ENCODE measurements at places on chromosomes 12 and 14.

DNA sequence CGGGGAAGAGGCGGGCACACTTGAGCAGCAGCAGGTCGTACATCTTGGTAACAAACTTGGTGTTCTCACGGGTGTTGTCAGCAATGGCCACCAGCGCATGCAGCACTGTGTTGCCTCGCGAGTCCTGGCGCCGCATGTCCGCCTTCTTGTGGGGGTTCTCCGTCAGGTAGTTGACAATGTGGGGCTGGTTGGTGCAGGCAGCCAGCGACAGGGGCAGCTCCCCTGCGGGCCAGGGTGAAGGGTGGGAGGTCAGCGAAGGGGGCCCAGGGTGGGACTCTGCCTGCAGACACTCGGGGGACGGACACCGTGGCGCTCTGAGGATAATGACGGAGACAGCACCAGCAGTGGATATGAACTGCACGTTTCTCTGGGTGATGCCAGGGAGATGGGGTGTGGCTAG is 34.5 kb downstream of the TRPV4 start:
- no peak for DNase-seq

DNA sequence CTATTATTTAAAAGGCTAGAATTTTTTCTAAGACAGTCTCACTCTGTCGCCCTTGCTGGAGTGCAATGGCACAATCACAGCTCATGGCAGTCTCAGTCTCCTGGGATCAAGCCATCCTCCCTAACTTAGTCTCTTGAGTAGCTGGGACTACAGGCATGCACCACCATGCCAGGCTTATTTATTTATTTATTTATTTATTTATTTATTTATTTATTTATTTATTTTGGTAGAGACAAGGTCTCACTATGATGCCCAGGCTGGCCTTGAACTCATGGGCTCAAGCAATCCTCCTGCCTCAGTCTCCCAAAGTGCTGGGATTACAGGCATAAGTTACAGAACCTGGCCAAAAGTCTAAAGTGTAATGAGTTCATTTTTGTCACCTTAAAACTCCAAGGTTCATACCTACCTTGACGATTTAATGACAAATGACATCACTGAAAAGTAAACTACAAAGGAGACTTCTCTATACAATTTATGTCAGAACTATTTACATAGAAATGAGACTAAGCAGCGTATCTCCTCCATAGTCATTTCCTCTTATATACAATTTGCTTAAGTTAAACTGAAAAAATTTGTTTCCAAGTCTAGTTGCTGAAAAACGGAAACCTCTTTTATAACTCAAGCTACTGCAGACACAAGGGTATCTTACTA is 78.2 kb downstream of the EPS8 start:
- DNase-seq, result no peak

DNA sequence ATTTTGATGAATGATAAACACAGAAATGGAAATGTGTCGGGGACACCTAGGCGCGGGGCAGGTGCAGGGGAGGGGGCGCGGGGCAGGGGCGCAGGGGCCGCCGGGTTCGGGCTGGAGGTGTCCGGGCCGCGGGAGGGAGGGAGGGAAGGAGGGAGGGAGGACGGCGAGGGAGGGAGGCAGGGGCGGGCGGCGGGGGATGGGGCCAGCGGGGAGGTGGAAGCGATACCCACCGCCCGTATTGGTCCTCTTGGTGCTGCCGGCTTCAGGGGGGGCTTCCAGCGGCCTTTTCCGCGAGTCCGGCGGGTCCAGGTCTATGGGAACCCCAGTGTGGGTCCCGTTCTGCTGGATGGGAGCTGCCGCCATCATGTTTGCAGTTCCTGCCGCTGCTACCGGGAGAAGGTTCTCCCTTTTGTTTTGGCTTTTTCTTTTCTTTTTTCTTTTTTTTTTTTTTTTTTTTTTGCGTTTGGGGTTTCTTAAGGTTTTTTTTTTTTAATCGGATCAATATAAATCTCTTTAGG is 703 bp downstream of the NOVA1 start:
- DNase-seq, result no peak

GRCh38 chr12:126719912-126720705 is 1546.9 kb upstream of the TMEM132C start:
- no peak for DNase-seq

DNA sequence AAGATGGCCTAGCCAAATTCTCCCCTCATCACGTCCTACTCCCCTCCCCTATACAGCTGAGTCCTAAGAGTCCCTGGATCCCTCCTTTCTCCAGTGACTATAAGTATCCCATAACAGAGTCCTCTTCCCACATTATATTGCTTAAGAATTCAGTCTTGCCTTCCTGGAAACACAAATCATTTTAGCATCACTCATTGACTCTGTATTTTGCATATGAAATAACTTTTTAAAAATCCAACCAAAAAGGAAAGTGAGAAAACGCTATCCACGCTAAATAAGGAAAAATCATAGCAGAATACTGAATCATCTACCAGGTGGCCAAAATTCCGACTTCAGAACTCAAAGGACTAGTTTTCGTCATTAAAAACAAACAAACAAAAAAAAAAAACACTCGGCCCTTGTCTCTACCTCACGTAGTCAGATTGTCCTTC is 130.2 kb downstream of the GCH1 start:
- no peak for DNase-seq

- no peak for DNase-seq
Observed at GRCh38 chr12:131351319-131352028, 359.4 kb upstream of the SFSWAP start.

DNA sequence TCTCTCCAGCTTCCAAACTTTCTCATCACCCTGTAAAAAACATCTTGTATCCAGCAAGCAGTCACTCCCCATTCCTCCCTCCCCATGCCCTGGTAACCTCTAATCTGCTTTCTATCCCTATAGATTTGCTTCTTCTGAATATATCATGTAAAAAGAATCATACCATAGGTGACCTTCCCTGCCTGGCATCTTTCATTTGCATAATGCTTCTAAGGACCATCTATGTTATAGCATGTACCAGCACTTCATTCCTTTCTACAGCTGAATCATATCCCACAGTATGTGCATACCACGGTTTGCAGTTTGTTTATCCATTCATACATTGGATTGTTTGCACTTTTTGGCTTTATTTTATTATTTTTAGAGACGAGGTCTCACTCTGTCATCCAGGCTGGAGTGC is 22.9 kb upstream of the VPS37B start:
- DNase-seq, result no peak

GRCh38 chr14:23327947-23328744 is 6.9 kb downstream of the PABPN1 start:
- DNase-seq, result peak; percentile 69

- DNase-seq, result no peak
Observed at GRCh38 chr12:10740182-10740581, 17.1 kb upstream of the YBX3 start.

DNA sequence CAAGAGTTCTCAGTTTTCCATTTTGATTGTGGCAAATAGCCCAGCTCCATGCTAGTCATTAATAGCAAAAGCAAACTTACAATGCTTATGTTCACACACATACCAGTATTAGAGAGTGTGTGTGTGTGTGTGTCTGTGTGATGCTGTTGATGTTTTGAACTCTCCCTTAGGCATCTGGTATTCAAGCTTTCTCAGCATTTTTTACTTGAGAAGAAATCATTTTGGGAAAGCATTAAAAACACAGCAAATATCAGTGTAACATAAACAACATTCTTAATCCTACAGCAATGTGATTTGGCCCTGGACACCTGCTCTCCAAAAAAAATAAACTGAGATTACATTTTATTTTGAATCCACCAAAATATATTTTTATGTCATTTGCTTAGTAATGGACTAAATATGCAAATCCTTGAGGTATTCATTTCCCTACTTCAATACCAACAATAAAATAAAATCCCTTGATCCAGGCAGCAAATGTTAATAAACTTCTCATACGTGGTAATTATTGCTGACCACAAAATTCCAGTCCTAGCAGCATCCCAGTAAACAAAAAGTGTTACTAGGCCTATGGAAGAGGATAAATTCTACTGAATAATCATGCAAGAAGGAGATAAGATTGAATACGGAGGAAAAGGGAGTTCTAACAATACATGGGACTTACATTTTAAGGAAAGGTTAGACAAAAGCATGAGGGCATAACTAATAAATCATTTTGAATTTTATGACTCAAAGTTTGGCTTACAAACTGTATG is 249.5 kb upstream of the CLEC14A start:
- no peak for DNase-seq

- no peak for DNase-seq
Observed at GRCh38 chr12:66072135-66072534, 58.4 kb downstream of the LLPH start.

GRCh38 chr12:103840876-103841689 is at the start of gene NT5DC3:
TSS of gene NT5DC3 (minus strand) at chr12:103841234. CDS start at chr12:103841156, 78 bp downstream.
- DNase-seq, result peak; percentile 75

GRCh38 chr14:62654641-62655040 is 390.6 kb downstream of the KCNH5 start:
- DNase-seq, result no peak

GRCh38 chr14:66503532-66503931 is 4.4 kb upstream of the GPHN start:
- DNase-seq, result no peak

GRCh38 chr12:107086314-107086713 is 7.0 kb downstream of the CRY1 start:
- DNase-seq, result no peak

- DNase-seq, result no peak
Observed at GRCh38 chr14:106578481-106578880, 1052.1 kb downstream of the TMEM121 start.

DNA sequence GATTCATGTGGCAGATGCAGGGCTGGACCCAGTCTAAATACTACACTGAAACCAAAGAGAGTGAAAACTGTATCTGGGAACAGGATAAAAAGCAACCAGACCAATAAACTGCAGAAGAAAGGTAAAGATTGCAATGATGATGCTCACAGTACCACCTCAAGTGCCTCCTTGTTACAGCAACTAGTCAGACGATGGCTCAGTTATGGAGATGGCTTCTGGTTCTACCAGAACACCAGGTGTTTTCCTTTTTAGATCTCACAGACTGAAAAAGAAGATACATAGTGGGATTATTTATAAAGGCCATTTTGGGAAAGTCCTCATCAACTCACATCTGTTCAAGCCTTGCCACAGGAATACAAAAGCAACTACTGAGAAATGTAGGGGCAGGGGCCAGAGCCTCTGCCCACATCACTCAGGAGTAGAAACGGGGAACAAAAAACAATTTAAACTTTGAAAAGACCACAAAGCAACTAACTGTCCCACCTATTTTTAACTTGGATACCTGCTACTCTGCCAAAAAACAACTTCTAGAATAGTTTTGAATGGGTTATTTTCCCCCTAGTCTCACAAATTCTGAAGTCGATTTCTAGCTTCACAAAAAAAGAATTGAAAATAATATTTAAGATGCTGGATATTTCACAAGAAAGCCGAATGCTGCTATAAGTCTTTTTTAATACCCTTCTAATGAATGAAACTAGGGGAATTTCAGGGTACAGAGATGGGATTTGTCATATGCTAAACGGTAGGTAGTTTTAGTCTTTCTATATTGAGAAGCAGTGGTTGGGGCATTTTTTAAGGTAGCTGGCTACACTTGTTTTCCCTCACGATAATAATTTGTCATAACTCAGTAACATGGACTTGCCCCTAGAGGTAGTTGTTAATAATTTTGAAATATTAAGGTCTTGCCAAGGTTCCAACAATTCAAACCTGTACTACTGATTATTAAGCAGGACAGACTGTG is 197.2 kb upstream of the TMPO start:
- no peak for DNase-seq

GRCh38 chr12:7206691-7207090 is 17.2 kb downstream of the PEX5 start:
- DNase-seq, result no peak

GRCh38 chr12:69341328-69341727 is 6.9 kb upstream of the LYZ start:
- DNase-seq, result no peak

- DNase-seq, result no peak
Observed at GRCh38 chr14:100539003-100539660, 48.1 kb downstream of the BEGAIN start.

DNA sequence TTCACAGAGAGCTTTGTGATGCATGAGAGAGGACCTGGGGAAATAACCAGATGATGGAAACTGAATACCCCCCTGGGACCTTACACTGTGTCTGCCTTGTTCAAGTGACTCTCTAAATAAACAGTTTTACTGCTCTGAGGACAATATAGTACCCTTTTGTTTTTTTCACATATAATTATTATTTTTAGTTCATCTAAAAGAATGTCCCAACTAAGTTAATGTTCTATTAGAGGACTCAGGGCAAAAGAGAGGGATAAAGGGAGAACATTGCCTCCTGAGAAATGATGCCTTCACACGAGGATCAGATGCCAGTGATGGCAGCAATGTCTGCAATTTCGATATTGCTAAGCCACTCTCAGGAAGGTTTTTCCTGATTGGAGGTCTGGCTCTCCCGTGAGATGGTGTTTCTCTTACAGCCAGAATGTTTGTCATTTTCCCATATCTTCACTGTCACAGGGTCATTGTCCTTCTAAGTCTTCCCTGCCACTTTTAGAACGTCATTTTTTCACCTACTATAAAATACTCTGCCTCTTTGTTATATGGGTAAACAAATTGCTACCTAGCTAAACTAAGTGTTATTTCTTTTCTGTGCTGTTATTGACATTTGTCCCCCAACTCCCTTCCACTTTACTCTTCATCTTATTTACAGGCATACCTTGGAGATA is 201.6 kb downstream of the RAD51B start:
- no peak for DNase-seq

DNA sequence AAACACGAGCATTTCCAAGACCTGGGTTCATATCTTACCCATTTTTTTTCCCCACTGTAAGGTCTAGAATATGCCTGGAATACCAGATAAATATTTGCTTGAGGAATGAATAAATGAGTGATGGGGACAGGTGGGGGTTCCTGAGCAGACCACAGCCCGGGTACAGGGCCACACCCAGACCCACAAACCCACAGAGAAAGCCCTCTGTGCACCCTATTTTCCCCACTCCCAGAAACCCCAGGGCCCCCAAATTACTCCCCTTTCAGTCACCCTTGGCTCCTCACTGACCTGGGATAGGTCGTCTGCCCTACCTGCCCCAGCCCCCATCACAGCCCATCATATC is 66.5 kb upstream of the DDX11 start:
- DNase-seq, result no peak

DNA sequence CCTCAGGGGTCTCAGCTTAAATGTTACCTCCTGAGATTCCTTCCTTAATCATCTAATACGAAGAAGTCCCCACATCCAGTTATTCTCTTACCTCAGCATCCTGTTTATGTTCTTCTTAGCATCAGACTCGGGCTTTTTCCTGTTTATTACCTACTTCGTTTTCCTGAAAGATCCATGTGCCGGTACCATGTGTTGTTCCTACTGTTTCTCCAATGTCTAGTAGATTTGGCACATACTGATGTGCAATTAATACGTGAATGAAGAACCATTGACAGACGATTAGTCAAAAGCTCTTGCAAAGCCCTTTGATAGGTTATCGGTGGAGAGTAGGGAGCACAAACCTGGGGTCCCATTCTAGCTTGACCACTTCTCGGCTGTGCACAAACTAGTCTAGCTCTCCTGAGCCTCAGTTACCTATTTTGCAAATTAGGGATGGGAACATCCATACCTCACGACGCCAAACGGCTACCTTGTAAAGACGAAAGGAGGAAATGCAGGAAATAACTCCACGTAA is 735 bp upstream of the MAPKAPK5 start:
- DNase-seq, result no peak

- no peak for DNase-seq
Observed at GRCh38 chr14:79661752-79662151, 549.6 kb downstream of the DIO2 start.
